ENCODE measurements at places on chromosomes 13 and 19.

DNA sequence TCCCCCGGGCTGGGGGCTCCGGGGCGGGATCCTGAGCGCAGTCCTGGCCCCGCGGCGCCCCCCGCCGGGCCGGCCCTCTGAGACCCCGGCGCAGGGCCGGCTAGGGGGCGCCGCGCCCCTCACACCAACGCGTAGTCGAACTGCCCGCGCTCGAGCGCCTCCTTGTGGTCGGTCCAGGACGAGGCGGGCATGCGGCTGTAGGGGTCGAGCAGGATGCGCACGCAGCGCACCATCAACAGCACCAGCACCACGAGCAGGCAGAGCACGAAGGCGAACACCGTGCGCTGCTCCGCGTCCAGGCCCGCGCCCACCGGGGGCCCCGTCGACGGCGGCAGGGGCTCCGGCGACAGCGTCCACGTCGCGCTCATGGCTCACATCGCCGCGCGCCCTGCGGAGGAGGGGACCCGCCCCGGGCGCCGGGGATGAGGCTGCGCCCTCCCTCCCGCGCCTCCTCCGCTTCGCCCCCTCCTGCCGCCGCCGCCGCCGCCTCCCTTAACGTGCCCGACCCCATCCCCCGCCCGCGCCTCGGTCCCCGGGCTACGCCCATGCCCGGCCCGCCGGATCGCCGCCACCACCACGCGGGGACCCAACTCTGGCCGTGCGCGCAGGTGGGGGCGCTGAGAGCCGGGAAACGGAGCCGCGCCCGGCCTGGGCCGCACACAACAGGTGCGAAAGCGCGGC, 624 bp downstream of the CTXN1 start:
- peak; percentile 91 for DNase-seq

- no peak for DNase-seq
Observed at GRCh38 chr13:106336668-106337067, 198.8 kb downstream of the EFNB2 start.

- DNase-seq: peak; percentile 80
Observed at GRCh38 chr13:99425485-99426341, 75.6 kb upstream of the TM9SF2 start.

DNA sequence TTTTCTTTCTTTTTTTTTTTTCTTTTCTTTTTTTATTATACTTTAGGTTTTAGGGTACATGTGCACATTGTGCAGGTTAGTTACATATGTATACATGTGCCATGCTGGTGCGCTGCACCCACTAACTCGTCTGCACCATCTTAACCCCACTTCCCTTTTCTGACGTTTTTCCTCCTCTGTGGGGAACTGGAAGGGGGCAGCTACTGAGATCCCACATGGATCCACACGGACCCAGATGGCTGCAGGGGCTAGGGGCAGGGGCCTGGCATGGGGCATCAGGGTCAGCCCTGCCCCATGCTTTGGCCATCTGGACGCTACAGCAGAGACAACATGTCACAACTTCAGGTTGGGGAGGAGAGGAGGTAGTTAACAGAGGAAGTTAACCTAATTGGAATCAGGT, 54.3 kb downstream of the RUBCNL start:
- no peak for DNase-seq

DNA sequence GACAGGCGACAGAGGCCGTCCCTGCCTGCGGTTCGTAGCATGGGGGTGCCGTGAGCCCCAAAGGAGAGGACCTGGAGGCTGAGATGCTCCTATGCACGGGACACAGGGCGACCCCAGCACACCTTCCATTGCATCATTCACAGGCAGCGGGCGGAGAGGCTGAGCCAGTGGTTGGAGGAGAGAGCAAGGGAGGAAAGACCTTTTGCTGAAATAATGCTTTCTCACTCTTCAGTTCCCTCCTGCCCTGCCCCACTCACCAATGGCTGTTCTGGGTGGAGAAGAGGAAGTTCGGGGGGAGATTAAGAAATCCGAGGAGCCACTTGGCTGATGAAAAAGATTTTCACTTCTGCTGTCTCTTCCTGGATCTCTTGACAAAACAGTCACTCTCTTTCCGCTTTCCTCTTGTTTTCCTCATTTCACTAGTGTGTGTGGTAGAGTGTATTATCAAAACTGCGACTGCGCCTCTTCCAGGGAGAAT, at the start of gene NLRP12:
Gene NLRP12, minus strand, starts transcription at position 181 of the 478 bp plus-strand sequence. Its CDS starts 140 bp downstream, at position 41.
- DNase-seq: no peak

- DNase-seq: peak; percentile 82
Observed at GRCh38 chr19:38551450-38551813, 66.3 kb downstream of the MAP4K1 start.

DNA sequence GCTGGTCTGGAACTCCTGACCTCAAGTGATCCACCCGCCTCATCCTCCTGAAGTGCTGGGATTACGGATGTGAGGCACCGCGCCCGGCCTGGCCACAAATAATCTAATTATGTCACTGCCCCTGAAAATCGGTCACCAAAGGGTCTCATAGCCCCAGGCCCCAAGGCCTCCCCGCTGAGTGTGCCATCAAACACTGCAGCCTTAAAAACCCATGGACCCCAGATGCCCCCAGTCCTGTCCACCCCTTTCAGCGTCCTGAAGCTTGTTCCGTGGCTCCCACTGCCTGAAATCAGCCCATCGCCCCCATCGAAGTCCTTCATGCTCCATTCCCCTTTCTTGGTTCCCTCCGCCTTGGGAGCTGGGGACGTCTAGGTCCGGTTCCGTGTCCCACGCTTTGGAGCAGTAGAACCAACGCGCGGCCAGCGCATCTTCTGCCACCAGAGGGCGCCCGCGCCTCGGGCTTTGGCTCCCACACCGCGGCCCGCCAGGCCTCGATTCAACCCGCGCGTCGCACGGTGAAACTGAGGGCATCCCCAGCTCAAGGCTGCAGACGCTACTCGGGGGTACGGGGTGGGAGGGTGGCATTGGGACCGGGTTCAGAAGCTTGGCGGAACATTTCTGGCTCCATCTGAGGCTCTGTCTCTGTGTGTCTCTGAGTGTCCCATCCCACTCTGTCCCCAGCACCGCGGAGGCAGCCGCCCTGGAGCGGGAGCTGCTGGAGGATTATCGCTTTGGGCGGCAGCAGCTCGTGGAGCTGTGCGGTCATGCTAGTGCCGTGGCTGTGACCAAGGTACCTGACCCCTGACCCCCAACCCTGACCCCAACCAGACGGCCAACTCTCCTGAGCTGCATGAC, 3.5 kb downstream of the YJEFN3 start:
- peak; percentile 95 for DNase-seq

DNA sequence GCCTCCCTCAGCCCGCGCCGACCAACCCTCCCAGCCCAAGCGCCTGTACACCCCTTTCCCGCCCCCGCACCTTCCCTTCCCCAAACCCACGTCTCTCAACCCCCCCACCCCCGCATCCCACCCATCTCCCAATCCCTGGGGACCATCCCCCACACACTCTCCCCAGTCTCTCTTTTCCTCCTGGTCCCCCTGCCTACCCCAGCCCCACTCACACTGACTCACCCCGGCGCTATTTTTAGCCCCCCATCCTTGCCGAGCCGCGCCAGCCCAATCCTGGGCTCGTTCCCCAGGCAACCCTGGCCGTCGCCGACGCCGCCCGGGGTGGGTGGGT, 11.7 kb downstream of the CIC start:
- DNase-seq: no peak

- DNase-seq: no peak
Observed at GRCh38 chr13:63643543-63643942, 2227.9 kb upstream of the PCDH20 start.

DNA sequence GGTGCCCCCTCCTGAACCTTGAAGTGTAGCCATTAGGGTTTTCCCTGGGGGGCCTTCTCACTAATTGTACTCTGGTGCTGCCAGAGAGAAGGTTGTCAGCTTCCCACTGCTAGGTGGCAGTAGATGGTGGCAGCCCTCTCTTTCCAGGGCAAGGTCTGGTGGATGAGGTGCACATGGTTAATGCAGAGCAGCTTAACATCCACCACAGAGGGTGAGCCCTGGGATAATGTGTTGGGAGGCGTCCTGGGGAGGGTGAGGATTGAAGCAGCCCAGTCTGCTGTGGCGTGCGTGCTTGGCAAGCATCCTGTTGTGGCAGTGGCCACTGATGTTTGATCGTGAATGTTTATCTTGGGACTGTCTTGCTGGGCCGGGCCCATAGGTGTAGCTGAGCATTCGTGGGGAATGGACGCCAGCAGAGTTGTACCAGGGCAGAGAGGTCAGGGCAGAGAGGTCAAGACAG, 5.8 kb downstream of the EGLN2 start:
- DNase-seq: no peak

DNA sequence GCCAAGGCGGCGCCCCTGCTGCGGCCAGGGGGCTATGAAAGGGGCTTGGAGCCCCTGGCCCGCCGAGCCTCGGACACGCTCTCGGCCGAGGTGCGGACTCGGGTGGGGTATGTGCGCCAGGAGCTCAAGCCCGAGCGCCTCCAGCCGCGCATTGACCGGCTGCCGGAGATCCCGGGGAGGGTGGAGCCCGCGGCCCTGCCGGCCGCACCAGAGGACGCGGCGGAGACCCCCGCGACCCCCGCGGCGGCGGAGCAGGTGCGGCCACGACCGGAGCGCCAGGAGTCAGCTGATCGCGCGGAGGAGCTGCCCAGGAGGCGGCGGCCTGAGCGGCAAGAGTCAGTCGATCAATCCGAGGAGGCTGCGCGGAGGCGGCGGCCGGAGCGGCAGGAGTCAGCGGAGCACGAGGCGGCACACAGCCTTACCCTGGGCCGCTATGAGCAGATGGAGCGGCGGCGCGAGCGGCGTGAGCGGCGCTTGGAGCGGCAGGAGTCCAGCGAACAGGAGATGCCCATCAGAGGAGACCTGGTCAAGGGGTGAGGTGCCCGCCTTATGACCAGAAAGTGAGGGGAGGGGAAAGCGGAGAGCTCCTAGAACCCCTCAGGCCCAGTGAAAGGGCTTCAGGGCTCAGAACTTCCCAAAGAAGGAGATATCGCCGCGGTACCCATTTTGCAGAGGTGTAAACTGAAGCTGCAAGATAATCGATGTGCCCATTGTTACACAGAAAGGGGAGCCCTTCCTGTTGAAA, 8.8 kb upstream of the SHKBP1 start:
- DNase-seq: no peak

DNA sequence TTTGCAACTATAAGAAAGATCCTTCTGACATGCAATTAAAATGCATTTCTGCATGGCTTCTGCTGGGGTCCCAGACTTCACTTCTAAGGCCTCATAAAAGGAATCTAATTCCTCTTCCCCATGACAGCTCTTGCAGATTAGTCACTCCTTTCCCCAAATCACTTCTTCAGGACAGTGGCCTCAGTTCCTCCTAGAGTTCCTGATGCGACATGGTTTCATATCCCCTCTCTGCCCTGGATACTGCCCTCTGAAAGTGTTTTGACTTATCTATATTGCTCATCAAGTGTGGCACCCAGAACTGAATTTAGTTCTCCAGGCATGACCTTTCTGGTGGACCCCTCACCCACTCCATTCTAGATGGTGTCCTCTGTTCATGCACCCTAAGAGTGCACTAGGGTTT, 238.1 kb downstream of the FOXO1 start:
- DNase-seq: no peak

DNA sequence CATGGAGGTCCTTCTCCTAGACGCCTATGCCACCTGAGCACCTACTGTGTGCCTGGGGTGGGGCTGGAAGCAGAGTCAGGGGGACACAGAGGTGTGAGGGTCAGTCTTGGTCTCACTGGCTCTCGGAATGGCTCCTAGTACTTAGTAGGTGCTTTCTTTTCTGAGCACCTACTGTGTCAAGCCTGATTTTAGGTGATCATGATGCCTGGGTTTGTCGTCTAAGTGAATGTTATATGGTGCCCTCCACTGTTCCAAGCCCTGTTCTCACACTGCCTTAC, 20.0 kb downstream of the MYH14 start:
- DNase-seq: no peak

DNA sequence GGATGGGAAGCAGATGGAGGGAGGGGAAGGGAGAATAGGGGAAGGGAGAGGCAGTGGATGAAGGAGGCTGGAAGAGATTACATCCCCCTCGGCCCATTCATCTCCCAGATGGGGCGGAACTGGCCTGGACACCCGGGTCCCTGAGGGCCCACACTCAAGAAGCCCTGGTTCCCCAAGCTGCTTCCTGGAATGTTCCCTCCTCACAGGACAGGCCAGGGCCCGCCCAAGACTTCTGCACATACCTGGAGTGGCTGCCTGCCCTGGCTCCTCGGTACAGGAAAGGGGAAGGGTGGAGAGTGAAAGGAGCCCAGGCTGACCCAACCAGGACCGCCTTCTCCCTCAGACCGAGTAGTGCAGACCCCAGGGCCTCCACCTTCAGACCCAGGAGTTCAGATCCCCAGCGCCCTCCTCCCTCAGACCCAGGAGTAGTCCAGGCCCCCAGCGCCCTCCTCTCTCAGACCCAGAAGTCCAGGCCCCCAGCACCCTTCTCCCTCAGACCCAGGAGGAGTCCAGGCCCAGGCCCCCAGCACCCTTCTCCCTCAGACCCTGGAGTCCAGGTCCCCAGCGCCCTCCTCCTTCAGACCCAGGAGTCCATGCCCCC, 489 bp downstream of the NTF4 start:
- DNase-seq: no peak

GRCh38 chr19:47267350-47267759, 7.3 kb upstream of the INAFM1 start:
- no peak for DNase-seq

DNA sequence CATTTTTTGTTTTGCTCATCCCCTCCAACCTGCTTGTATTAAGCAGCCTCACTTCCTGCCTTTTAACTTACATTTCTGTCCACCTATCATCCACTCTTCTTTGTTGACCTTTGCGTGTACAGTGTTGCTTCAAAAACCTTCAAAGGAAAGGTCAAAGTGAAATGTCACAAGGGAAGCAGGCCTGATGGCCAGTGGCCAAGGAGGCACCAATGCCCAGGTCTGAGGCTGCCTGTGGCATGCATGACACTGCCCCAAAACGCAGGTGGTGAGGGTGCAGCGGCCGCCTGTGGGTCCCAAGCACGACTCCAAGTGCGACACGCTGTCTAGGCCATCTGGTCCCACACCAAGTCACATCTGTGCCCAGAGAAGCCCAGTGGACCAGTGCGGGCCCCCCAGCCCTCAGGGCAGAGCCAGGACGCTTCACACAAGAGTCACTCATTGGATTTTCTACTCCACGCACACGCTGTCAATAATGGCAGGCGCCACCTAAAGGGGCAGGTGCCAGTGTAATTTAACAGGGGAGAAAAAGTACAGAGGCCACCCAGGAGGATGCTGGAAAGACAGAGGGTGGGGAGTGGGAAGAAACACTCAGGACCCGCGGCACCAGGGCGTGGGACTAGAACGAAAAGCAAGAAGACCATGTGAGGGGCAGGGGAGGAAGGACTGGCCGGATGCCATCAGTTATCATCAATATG, 23.5 kb downstream of the SLC7A1 start:
- DNase-seq: no peak

- DNase-seq: no peak
Observed at GRCh38 chr13:50123002-50123401, 107.8 kb downstream of the KCNRG start.

GRCh38 chr19:4969772-4970531, 1.0 kb downstream of the KDM4B start:
- peak; percentile 70 for DNase-seq

DNA sequence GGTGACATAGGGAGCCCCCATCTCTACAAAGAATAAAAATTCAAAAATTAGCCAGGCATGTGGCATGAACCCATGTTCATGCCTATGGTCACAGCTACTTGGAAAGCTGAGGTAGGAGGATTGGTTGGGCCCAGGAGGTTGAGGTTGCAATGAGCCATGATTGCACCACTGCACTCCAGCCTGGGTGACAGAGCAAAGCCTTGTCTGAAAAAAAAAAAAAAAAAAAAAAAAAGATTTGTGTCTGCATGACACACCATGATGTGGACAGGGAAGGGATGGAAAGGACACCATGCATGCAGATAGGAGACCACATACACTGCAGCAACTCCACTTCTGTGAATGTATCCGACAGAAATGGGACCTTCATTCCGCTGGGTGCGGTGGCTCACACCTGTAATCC, 34.0 kb upstream of the HOMER3 start:
- DNase-seq: no peak
